Ovary (tissue), 10 donors: ENCODE measurements at places on chromosomes 3 and 15.

DNA sequence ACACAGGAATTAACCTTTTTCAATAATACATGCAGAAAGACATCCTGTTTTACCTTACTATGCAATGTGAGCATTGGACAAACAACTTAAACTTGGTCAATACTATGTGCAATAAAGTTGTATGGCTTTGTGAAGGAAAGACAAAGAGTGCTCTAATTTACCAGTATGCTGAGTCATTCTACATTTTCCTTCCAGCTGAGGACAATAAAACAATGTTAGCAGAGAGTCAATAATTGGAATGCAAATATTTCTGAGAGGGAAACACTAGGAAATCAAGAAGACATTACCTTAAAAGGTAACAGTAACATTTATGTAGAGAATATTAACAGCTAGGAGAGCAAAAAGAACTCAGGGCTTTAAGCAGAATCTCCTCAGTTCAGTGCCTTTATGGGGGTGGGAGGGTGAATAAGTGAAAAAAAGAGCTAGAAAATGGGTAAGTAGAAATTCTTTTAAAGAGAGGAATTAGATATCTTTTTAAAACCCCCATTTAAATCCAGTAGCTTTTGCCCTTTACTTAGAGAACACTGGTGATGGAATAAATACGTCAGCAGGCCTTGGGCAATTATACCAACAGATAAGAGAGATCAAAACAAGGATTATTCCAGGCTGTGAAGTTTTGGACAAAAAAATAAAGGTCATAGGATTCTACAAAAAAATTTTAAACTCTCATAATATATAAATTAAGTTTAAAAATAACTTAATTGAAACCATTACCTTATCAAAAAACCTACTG lies 11.6 kb upstream of the HGD start:
- DNase-seq = no peak

DNA sequence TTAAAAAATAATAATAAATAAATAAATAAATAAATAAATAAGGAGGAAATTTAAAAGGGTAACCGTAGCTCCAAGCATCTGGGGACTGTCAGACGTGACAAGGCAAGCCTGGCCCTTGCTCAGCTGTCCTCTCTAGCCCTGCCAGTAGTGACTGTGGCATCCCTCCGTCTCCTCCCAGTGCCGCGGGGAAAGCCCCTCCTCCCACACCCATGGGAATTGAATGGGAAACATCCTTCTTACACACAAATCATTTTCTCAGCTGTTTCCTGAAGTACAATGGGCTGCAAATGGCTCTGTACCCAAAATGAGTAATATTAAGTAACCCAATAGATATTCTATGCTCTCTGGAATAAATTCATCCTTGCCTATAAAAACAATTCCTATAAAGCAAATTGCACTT lies 101.6 kb upstream of the RAD18 start:
- DNase-seq = no peak

DNA sequence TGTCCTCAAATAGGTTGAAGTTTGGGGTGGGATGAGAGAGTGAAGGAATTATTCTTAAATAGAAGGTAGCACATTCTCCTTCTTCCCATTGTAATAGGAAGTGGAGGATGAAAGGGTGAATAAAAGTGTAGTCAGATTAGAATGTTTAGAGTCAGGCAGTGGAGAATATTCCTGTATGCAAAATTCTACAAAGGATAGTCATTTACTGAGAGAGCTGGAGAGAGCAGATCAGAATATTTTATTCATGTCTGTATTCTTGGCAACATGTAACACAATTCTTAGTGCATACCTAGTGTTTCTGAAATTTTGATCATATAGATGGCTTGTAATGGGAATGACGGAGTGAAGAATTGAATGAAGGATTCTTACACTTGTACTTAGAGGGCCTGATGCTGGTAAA lies 139.1 kb downstream of the LSAMP start:
- DNase-seq = no peak

DNA sequence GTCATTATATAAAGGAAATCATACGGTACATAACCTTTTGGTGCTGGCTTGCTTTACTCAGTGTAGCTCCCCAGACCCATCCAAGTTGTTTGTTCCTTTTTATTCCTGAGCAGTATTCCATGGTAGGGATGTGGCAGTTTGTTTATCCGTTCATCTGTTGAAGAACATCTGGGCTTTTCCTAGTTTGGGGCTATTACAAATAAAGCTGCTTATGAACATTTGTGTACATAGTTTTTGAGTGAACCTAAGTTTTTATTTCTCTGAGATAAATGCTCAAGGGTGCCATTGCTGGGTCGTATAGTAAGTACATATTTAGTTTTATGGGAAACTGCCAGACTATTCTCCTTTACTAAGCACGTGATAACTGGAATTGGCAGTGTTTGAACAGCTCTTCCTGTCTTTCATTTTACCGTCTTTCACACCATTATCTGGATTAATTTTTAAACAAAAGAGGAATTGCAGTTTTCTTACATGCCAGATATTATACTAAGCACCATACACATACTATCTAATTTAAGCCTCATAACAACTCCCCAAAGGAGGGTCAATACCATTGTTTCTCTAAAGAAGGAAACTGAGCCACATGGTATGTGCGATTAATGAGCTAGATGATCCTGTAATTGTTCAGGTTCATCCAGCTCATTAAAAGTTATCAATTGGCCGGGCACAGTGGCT lies 85.6 kb downstream of the PTPRG start:
- DNase-seq = no peak

GRCh38 chr3:129441782-129442181 lies 1.8 kb downstream of the IFT122 start:
- DNase-seq = peak; percentile 46

DNA sequence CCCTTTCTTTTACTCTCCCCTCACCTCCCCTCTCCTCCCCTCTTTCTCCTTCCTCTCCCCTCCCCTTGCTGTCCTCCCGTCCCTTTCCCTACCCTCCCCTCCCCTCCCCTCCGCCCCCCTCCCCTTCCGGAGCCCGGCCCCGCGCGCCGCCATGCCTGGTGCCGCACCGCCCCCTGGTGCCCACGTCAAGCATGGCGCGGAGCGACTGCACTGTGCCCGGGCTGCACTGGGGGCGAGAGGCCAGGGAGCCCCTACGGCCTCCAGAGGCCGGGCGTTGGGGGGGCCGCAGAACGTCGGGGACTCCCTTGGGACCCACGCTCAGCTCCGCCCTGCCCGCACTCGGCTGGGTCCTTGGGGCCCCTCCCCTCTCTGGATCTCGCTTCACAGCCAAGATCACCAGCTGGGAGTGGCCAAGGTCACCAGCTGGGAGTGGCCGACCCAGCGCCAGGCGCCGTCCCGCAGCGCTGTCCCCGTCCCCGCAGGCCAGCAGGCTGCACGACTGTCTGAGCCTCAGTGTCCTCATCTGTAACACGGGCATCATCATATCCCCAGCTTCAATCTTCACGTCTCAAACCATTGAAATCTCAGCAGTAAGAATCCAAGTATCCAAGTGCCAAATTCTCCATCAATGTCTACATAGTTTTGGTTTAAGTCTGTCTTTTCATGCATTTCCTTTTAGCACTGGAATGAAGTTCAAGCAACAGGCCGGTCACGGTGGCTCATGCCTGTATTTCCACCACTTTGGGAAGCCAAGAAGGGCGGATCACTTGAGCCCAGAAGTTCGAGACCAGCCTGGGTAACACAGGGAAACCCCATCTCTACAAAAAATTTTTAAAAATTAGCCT lies 42.5 kb downstream of the TPRA1 start:
- DNase-seq = peak; percentile 87

DNA sequence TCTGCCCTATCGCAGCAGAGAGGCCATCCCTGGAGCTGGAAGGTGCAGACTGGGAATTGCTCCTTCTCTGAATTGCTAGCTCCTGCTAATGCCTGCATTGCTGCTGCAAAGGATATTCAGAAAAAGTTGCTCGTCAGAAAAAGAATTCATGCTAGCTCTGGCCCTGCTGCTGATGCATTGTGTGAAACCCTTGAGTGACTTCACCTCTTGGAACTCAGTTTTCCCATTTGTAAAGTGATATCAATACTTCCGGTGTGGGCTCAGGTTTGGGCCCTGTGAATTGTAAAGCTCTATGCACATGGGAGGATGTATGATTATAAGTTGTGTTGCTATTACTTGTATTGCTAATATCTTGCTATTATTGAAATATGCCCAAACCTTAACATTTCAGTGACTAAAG lies 11.4 kb downstream of the SQOR start:
- DNase-seq = no peak

DNA sequence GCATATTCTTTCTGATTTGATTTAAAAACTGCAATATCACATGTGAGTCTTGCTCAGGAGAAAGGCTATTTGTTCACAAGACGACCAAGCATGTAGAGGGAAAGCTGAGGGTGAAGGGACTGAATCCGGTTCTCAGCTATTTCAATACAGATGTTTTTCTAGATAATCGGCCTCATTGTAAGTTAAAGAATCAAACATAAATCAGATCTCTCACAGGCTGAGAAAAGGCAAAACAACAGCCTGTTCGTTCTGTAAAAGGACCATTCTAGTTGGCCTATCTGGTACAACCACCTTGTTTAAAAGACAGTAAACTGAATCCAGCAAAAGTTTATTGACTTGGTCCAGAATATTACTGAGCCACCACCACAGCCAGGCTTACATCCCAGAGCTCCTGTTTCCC lies 1045.7 kb upstream of the CFAP20DC start:
- DNase-seq = no peak
